ENCODE measurements at places on chromosomes 3 and 15.

DNA sequence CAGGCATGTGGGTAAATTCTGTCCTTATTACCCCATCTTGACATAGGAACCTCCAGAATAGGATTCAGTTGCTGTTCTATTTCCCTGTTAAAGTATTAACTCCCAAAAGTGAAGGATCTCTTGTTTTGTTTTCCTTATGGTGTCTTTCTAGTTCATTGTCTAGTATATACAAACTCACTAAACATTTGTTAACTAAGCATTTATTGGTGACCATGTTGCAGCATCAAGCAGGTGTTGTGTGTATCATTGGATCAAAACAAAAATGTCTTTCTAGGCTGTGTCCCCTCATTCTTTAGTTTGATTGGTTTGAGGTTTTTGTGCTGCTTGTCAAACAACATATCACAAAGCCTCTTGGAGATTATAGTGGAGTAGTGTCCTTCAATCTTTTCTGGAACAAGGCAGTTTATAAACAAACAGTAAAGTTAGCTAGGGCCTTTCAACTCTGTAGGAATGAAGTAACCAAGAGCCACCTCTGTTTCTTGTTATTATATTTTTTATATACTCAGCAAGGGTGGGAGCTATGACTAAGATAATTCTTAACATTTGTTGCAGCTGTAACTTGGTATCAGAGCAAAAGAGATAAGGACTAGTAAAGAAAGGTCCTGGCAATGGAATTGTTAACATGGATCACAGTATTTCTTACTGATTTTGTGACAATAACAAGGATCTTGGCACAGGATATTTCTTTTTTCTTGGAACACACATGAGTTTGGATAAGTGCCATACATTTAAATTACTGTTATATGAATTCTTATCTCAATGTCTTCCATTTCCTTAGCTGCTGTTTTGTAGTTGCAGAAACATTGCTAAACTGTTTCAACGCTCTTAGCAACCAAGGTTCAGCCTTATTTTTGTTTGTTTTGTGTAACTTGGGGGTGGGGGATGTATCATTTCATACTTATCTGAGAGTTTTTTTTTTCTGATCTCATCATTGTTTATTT, 49.3 kb downstream of the TMOD3 start:
- no peak for DNase-seq

- DNase-seq, result no peak
Observed at GRCh38 chr3:37531066-37531720, 330.5 kb upstream of the CTDSPL start.

DNA sequence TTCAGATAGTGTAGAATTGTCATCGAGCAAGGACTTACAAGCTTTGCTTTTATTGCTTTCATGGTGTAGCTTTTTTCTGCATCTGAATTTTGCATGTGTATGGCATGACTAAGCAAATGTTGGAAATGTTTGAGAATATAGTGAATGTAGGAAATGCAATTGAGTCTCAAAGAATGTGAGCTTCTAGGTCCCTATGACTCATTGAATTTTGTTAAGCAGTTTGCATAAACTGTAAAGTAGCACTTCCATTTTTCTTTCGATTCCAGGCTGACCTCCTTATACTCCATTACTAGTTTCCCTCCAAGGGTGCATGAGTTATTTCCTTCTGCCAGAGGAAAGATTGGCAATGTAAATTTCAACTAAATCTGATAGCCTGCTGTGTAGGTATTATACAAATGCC, 619.2 kb downstream of the DIPK2A start:
- no peak for DNase-seq

DNA sequence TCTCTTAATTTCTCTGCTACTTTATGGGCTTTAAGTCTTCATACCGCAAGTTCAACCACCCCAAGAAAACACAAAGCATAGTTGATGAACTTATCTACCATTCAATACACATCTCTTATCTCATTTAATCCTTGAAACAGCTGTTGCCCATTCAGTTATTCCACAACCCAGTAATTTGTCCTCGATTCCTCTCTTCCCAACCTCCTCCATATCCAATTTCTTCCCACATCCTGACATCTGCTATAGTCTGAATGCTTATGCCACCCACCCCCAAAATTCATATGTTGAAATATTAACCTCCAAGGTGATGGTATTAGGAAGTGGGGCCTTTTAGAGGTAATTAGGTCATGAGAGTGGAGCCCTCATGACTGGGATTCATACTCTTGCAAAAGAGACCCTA, 345.4 kb downstream of the ERC2 start:
- DNase-seq, result no peak

- DNase-seq, result no peak
Observed at GRCh38 chr3:190122198-190122771, 1.6 kb upstream of the P3H2 start.

- no peak for DNase-seq
Observed at GRCh38 chr3:25153561-25153960, 274.5 kb upstream of the RARB start.

- no peak for DNase-seq
Observed at GRCh38 chr3:48157202-48157840, 30.9 kb downstream of the CDC25A start.

- no peak for DNase-seq
Observed at GRCh38 chr3:64808061-64808460, 120.3 kb upstream of the ADAMTS9 start.

GRCh38 chr3:157233923-157234322, 74.0 kb upstream of the CCNL1 start:
- no peak for DNase-seq

DNA sequence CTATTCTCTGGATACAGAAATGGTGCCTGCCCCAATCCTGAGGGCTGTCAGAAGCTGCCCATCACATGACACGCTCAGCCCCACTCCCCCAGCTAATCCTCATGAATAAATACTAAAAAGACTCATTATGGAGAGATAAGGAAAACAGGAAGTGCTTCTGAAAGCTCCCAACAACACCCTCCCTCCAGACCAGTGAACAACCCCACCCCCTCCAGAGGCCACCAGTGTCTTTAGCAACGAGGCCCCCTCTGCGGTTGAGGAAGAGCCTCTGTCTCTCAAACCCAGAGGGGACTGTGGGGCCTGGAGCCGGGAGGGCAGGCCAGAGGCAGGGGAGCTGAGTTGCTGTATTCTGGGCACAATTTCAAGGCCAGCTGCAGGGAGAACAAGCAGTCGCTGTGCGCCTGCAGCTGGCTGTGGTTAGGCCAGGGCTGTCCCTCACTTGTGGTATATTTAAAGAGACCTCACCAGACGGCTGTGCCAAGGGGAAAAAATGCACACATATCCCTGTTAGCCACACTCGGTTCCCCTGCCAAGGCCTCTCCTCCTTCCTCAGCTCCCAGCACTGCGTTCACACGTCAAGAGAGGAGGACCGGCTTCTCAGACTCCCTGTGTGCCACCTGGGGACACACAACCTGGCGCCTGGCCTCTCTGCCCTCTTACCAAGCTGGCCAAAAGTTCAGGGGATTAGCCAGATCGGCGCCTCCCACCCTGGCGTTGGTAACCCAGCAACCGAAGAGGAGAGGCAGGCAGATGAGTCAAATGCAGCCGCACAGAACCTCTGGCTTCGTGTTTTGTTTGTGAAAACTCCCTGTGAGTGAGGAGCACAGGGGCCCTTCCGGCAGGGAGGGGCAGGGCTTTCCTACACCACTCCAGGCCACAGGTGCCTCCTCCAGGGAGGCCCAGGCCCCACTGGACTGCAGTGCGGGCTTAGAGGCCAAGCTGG, 101.2 kb upstream of the ETV5 start:
- DNase-seq, result peak; percentile 79

DNA sequence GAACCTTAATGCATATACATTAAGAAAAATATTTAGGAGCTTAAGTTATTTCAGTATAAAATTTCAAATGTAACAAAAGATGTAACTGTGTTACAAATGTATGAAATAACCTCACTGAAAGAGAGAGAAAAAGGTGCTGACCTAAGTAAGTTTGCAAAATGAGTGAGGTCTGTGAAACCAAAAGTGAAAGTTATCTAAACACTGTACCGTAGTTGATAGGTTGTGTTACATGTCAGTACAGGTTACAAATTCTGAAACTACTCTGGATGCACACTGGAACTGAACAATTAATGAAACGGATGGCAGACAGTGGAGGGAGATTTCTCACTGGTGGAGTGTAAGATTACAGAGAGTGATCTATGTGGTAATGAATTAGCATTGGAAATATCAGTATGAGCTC, 420.7 kb downstream of the ZNF385D start:
- DNase-seq, result no peak

GRCh38 chr3:167798443-167798842, 62.9 kb downstream of the SERPINI1 start:
- DNase-seq, result no peak

DNA sequence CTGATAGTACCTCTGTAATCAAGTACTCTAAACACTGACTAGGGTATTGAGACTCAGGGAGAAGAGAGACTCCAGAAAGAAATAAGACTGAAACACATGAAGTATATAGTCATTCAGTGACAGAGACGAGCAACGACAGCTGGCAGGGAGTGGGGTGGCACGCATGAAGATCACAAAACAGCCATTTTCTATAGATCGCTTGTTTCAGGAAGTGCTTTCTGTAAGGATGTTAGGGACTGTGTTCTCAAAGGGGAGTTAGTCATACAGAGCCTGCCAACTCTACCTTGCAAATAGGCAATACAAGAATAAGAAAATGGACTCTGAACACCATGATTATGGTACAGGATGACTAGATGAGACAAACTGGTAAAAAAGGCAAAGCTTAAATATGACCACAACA, 139.5 kb downstream of the TBL1XR1 start:
- no peak for DNase-seq

- no peak for DNase-seq
Observed at GRCh38 chr15:89364341-89364740, 29.7 kb upstream of the POLG start.

DNA sequence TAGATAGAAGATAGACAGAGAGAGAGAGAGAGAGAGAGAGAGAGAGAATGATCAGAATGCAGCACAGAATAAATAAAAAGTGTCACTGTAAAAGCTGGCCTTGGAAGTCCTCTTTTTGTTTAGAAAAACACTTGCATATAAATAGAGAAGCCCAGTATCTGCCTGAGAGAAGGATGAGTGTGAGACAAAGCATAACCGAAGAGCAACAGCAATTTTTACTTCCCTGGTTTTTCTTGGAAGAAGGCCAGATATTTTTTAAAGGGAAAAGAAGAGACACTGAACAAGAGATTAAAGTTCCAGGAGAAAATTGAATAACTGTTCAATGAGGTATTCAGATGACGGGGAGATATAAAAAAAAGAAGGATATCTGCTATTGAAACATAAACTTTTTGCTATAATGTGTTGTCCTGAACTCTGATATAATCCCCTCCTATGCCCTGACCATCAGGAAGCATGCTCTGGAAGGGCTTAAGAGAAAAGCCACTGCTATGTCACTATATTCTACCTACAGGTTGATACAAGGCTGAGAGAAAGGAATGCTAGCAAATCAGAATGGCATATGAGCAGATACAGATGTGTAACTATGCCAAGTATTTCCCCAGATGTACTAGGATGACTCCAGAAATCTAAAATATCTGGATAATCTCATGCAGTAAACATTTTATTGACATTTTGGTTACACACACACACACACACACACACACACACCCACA, 358.9 kb downstream of the RBMS3 start:
- DNase-seq, result no peak
